ENCODE measurements at places on chromosomes 6 and 20.

DNA sequence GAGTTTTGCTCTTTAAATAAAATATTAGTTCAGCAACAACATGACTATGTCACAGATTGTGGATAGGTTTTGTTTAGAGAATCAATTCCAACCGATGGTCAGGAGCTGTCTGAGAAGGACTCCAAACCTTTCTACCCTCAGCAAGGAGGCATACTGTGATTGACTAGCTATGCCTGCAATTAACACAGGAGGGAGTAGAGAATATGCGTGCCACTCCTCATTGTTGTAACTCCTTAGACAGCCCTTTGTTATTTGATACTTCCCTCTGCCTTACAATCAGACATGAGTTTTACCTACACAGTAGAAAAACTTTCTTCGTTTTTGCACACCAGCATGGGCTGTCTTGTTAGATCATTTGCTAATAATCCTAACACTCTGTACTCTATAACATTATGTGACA is 796.5 kb downstream of the PRIM2 start:
- DNase-seq, result no peak

GRCh38 chr6:53926505-53926904 is 131.7 kb downstream of the LRRC1 start:
- no peak for DNase-seq

DNA sequence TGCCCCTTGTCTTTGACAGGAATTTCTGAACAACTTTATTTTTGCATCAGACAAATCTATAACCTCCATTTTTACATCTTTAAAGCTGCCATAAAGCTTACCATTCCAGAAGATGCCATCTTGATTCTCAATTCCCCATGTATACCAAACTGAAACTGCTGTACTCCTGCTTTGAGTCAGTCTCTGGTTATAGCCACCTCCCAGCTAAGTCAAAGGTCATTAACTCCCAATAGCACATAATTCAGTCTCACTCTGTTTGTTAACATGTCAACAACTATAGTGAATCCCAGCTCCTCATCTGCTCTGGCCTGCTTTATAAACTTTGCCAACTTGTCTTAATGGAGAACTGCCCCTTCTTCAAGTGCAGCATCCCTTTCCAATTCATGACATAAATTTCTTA is 343.6 kb downstream of the FRK start:
- DNase-seq, result no peak

DNA sequence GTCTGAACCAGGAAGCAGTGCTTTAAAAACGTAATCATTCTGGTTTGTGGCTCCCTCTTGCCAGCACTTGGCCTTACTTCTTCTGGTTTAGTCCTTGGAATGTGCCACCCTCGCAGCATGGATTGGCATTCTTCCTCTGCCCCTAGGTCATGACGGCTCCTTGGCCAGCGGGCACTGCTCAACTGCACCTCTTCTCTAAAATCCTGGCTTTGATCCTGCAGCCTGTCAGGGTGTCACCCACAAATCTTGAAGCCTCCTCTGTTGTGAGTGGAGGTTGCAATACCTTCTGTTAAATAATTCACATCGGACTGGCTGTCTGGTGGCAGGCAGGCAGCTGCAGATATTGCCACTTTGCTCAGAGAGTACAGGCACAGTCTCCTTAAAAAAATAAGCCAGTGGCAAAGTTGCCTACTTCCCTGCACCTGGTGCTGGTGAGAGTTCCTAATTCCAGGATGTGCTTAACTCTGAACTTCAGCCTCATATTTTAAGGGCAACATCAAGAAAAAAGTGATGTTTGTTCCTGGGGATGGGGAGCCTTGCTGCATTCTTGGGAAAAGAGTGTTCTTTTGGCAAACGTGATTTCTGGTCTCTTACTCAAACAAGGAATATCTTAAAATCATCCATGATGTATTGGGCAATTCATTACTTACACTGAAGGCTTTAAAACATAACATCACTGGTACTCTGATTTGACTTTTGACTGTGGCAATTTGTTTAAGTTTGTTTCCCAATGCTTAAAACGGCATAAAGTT is 179.8 kb downstream of the FOXA2 start:
- DNase-seq, result no peak

DNA sequence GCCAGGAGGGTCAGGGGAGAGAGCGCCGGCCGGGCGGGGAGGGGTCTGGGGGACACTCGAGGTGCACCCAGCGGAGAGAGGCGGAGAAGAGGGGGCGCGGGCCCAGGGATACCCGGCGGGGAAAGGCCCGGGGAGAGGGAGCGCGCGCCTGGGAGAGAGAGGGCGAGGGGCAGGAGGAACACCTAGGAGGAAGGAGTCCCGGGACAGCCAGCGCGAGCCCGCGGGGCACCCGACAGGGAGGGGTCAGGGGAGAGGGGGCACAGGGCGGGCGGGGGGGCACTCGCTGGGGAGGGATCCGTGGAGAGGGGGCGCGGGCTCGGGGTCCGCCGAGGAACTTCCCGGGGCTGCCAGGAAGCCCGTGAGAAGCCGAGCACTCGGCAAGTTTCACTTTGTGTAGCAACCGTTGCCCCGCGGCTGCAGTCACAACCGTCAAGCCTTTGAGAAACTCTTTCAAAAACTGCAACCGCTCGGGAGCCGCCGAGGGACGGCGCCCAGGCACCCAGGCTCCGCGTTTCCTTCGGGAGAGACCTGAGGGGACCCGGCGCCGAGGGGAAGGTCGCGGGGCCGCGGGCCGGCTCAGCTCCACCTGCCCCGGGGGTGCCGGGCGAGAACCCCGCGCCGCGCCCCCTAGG is 471 bp downstream of the EZR start:
- peak; percentile 52 for DNase-seq

- peak; percentile 12 for DNase-seq
Measured at GRCh38 chr6:87700397-87701343, 1.4 kb downstream of the AKIRIN2 start.

Data from activated CD4-positive, alpha-beta T cell treated with anti-CD3 and anti-CD28 coated beads, Interleukin-2, amount 50 U/mL, for 24 hours (primary cell).